ENCODE measurements at places on chromosomes 11 and 22.

- DNase-seq: no peak
Measured at GRCh38 chr11:106552694-106553203, 465.5 kb downstream of the GUCY1A2 start.

- no peak for DNase-seq
Measured at GRCh38 chr11:57248780-57249383, 11.8 kb upstream of the APLNR start.

- peak; percentile 56 for DNase-seq
Measured at GRCh38 chr11:69122630-69123431, 32.9 kb upstream of the SMIM38 start.

DNA sequence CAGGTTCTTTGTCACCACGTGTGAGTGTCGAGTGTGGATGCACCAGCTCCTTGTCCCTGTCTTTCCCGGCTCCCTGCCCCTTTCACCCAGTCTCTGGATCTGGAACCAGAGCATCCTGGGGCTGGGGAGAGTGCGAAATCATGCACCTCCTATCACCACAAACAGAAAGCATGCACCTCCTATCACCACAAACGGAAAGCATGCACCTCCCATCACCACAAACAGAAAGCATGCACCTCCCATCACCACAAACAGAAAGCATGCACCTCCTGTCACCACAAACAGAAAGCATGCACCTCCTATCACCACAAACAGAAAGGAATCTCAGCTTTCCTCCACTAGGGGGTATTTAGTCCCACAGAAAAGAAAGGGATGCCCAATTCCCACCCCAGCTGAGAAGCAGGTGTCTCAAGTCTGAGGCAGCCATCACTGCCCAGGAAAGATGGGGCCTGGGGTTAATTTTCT, 5.9 kb upstream of the GLB1L3 start:
- peak; percentile 40 for DNase-seq

DNA sequence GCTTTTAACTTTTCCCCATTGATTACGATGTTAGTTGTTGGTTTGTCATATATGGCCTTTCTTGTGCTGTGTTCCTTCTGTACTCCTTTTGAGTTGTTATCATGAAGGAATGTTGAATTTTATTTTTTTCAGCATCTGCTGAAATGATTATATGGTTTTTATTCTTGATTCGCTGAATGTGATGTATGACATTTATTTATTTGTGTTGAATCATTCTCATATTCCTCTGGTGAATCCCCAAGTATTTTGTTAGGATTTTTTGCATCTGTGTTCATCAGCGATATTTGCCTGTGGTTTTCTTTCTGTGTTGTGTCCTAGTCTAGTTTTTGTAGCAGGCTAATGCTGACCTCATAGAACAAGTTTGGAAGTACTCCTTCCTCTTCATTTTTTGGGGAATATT, 78.2 kb downstream of the GGT1 start:
- DNase-seq: no peak

GRCh38 chr11:10752061-10752460, 1.0 kb downstream of the CTR9 start:
- DNase-seq: no peak

DNA sequence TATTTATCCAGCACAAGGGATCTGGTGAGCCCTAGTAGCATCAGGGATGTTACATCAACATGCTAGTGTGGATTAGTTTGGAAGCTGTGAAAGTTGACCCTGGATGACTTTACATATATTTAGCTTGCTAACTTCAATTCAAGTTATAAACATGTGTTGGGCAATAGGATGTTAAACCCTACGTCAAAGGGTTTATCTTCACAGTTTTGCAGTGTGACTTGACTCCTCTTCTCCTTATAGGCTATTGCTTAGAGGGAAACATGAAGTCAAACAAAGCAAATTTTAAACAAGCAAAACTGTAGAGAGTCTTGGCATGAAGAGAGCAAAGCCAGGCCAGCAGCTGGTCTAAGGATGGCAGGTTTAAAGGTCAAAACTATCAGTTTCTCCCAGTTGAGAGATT, 11.3 kb upstream of the CTSC start:
- DNase-seq: no peak
